NCI-H510A treated with DMSO at 0.1 percent for 48 hours (cell line): ENCODE measurements at places on chromosomes 5 and 9.

- no peak for DNase-seq
These were observed 110.0 kb downstream of the GAS1 start for GRCh38 chr9:86837345-86837744.

DNA sequence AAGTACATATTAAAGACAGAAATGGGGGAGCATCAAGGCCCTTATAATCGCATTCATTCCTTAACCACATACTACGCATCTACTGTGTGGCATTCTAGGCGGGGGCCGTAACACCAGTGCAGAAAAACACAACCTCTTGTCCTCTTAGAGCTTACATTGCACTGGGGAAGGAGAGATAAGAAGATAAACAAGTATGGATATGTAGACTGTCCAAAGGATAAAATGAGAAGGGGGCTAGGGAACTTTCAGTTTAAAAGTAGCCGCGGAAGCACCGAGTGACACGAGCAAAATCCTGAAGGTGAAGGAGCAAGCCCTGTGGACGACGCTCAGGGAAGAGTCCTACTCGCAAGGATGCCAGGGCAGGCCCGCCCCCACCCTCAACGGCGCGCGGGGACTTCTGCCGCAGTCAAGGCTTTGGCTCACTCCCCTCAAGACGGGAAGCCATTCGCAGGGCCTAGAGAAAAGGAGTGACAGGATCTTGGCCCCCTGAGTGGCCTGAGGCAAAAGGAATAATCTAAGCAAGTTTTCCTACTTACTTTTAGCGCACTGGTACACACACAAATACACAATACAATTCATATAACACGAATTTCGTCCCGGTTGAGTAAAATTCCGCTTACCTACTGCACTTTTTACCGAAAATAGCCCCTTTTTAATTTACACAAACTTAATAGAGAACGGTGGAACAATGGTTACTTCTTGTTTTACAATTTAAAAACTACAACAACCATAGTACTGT, 1.3 kb upstream of the NIPBL start:
- DNase-seq = peak; percentile 77

GRCh38 chr5:127590156-127590722, 58.6 kb upstream of the CTXN3 start:
- peak; percentile 24 for DNase-seq

GRCh38 chr5:136686192-136686872, 321.0 kb upstream of the TRPC7 start:
- DNase-seq = no peak

- DNase-seq = no peak
These were observed 17.9 kb downstream of the ITGA1 start for GRCh38 chr5:52805615-52806014.

- DNase-seq = no peak
These were observed 16.5 kb downstream of the ZNF462 start for GRCh38 chr9:106879439-106879882.

- DNase-seq = no peak
These were observed 272.8 kb upstream of the IRX4 start for GRCh38 chr5:2155556-2155955.

- DNase-seq = no peak
These were observed 225.3 kb upstream of the CLINT1 start for GRCh38 chr5:158084292-158084691.

GRCh38 chr5:95447961-95448360, 56.8 kb downstream of the FAM81B start:
- DNase-seq = no peak

- no peak for DNase-seq
These were observed 87.7 kb downstream of the OSTF1 start for GRCh38 chr9:75176037-75176436.

DNA sequence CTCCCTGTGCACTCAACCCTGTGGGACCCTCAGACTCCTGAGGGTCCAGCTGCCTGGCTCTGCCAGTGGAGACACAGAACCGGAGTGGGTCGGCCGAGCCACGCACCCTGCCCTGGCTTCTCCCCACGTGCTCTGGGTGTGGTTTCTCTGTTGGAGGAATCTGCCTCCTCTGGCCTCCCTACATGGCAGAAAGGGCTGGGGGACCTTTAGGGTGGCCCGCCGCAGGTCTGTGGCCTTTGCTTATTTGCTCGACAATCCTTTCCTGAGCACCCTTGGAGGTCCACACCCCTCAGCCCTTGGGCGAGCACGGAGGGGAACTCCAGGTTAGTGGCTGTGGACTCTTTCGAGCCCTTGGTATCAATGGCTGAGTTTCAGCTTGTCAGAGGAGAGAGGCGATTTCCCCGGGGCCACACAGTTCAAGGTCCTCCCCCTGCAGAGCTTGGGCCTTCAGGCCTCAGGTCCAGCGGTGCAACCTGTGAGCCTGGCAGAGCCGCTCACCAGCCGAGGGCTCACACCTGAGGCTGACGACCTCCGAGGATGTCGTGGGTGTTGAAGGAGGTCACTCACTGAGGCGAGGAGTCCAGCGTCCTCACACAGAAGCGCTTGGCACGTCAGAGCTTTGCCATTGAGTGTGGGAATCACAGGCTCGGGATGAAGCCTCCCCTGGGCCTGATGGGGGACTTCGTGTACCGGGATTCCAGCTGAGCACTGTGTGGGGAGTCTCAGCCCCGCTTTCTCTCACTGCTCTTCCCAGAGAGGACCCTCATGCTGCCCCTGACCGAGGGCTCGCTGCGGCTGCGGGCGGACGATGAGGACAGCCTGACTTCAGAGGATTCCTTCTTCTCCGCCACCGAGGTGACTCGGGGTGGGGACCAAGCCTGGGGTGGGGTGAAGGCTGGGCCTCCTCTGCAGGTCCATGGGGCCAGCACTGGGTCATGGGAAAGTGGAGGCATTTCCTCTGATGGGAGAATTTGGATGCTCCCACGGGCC, 20.8 kb upstream of the DOLPP1 start:
- DNase-seq = no peak

DNA sequence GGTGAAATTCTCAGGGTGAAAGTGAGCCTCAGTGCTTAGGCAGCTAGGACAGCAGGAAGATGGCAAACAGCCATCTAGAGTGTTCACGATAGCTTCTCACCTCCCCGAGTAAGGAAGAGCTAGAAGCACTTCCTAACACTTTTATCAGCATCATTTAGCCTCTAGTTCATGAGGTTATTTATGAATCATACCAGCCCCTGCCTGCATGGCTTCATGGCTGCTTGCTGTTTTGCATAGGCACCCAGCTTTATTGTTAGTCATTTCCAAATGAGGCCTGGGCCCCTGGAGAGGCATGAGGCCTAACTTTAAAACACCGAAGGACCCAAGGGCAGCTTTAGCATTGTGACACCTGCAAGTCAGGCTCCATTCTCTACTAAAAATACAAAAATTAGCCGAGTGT, 134.9 kb upstream of the PANK3 start:
- no peak for DNase-seq

- no peak for DNase-seq
These were observed 811.6 kb upstream of the ZNF608 start for GRCh38 chr5:125558016-125558415.

GRCh38 chr5:42949348-42950115, 90.6 kb downstream of the ANXA2R start:
- DNase-seq = peak; percentile 74

DNA sequence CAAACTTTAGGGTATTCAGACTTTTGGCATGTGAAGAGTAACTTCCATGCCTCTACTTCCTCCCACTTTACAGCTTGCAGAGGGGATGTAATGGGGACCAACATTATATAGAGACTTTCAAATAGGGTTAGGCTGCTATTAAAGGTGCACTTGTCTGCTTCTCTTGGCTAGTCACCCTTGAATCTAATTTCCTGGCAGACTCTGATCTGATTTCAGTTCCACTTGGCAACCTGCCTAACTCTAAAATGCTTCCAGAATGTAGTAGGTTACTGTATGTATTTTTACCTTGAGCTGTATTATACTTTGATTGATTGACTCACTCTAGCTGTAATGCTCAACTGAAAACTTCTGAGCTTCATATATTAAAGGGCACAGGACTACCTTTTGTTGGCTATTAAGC, 693.4 kb downstream of the KCTD16 start:
- DNase-seq = no peak

DNA sequence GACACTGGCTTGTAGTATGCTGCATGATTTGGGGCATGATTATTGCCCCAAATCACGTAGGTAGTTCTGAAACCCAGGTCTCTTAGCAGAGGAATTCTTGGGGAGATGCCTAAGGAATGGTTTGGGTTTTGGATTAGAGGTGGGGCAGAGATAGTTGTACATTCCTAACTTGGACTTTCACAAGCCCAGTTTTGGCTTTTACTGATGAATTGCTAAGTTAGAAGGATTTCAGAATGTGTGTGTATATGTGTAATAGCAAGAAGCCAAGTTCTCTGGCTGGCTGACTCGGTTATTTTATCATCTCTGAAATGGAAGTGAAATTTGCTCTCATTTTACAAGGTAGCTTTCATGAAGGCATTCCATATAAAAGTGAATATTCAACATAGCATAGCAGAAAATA, 23.8 kb upstream of the ZNF131 start:
- DNase-seq = no peak

DNA sequence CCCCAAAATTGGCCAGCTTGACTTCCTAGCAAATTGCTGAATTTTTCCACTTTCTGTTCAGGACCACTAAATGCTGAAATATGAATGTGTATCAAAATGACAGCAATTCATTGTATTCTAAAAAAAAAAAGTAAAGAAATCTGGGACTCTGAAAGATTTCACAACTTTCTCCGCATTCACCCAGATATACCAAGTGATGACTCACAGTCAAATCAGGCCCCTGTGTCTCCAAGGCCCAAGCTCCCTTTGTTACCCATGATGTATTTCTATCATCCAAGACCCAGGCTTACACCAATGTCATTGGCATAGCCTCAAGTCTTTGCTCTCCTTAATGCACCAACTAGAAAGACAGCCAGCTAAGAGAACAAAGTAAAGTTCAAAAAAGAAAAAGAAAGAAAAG, 493.9 kb downstream of the NTRK2 start:
- DNase-seq = no peak
